ENCODE measurements at places on chromosomes 16 and 17. TPM values are rescaled to one million over a fixed set of nuclear protein-coding genes. Genes with fewer than 3 reads are reported as not detected.

The HOXB5 gene
- not detected for total RNA-seq

The GRB7 gene
- total RNA-seq, result 83.3 TPM

The CD300C gene
- not detected for total RNA-seq

The SOX15 gene
- 0.53 TPM for total RNA-seq

The CACNG5 gene
- total RNA-seq, result not detected

The TNS4 gene
- total RNA-seq, result not detected

The KRT34 gene
- total RNA-seq, result not detected

The MSLN gene
- total RNA-seq, result 0.36 TPM

DNA sequence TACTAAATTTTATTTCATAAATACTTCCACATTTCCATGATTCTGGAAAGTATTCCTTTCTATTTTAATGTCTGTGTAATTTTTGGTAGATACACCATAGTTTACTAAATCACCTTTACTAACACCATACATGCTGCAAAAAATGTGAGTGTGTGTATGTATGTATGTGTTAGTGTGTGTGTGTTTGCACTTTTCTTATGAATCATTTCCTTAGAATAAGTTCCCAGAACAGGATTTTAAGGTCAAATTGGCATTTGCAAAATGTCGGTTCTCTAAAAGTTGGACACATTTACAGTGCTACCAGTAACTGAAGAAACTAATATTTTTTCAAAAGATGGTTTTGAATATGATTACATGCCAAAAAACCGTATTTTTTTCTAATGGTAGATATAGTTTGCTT lies 137.1 kb downstream of the CYB561 start:
- H3K36me3 ChIP-seq, result no peaks in the 10 kb centered on the region
- H3K4me3 ChIP-seq, result no peak overlapping the region
- no peaks in the 10 kb centered on the region for H3K4me1 ChIP-seq
- no peak for DNase-seq

GRCh38 chr16:11004973-11005610 lies 60.7 kb downstream of the CLEC16A start:
- H3K27me3 ChIP-seq, result no peaks in the 10 kb centered on the region
- no peak for DNase-seq
- H3K4me1 ChIP-seq, result no peaks in the 10 kb centered on the region

DNA sequence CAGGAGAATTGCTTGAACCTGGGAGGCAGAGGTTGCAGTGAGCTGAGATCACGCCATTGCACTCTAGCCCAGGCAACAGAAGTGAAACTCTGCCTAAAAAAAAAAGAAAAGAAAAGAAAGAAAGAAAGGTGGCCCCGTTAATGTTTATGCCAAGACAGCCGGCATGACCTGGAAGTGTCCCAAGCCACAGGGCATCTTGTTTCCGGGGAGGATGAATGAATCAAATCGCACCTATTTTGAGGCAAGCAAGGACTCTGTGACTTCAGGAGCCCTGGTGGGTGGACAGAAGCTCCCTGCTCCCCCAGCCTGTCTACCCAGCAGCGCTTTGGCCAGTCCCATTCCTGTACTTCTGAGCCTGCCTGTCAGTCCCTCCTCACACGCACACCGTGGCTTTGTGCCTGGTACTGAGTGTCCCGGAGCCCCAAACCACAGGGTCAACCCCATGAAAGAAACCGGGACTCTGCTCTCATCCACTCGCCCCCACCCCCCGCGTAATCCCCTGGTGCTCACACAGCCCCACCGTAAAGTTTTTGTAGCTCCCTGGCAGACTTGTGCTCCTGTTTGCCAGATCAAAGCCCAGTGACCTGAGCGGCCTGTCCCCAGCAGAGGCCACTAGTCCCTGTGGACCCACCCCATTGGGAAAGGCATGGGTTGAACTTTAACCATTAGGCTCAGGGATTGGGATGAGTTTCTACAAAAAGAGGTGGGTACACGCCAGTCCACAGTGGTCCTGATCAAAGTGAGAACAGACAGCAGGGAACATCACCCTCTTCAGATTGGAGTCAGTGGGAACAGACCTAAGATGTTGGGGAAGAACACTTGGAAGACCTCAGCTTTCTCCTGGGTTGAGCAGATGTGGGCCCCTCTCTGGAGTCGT lies 19.3 kb downstream of the CD2BP2 start:
- no peaks in the 10 kb centered on the region for H3K27me3 ChIP-seq
- H3K4me3 ChIP-seq, result peak overlapping the region; percentile 46
- no peaks in the 10 kb centered on the region for H3K36me3 ChIP-seq
- peak overlapping the region; percentile 94 for H3K27ac ChIP-seq

- no peak for DNase-seq
- no peaks in the 10 kb centered on the region for H3K27me3 ChIP-seq
- no peaks in the 10 kb centered on the region for H3K36me3 ChIP-seq
- no peak overlapping the region for H3K27ac ChIP-seq
- no peak overlapping the region for H3K4me3 ChIP-seq
Measured at GRCh38 chr17:3602499-3602898, 6.7 kb downstream of the TRPV1 start.

DNA sequence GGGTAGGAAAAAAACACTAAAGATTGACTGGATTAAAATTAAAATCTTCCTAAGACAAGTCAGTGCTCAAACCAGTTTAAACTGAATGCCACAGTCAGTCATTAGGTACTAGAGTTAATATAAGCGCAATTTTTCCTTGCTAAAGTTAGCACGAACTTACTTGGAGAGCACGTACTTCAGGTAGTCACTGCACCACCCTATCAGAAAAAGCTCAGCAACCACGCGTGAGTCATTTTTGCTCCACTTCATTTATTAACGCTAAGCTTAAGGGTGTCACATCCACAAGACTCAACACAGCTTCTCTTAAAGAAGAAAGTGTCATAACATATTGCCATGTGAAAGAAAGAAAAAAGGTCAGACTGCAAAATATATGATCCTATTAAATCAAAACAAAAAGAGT lies 53.1 kb downstream of the TEX2 start:
- DNase-seq, result no peak
- H3K4me3 ChIP-seq, result no peak overlapping the region
- H3K27me3 ChIP-seq, result no peaks in the 10 kb centered on the region
- no peak overlapping the region for H3K27ac ChIP-seq
- H3K36me3 ChIP-seq, result peaks cover 1% of the 10 kb centered on the region

- no peak overlapping the region for H3K27ac ChIP-seq
- DNase-seq, result no peak
- H3K4me3 ChIP-seq, result no peak overlapping the region
- H3K4me1 ChIP-seq, result no peaks in the 10 kb centered on the region
- H3K27me3 ChIP-seq, result no peaks in the 10 kb centered on the region
Measured at GRCh38 chr16:75143941-75144340, 4.4 kb upstream of the ZFP1 start.

DNA sequence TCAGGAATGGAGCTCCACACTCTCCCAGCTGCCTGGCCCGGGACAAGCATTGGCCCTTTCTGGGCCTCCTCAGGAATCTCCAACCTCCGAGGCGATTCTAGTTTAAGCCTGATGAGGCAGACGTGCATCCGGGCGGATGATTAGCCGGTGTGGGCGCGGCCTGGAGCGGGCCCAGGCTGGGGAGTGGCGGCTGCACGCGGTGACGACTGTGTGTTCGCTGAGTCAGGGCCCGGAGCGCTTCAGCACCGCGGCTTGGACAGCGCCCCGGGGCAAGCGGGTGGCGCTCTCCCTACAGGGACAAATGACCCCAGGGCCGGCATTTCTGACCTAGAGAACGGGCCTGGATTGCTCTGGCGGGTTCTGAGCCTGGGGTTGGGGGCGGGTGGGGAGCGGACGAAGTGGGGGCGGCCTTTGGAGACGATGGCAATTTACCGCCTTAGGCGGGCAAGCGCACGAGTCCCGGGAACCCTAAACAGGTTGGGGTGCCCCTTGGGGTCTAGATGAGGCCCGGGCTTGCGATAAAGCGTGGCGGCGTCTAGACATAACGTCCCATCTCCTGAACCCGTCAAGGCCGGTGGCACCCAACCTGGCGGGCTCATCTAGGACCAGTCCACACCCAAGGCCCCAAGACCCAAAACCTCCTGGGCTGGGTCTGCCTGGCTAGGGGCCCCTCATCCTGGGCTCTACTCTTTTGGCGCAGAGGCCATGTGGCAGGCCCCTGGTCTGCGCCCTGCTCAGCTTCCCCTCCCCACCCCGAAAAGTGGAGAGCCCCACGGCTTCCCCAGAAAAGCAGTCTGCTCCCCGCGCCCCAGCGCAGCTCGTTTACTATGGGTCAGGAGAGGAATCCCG lies 22.3 kb upstream of the ZNHIT3 start:
- peak; percentile 91 for DNase-seq
- no peak overlapping the region for H3K27ac ChIP-seq
- no peaks in the 10 kb centered on the region for H3K27me3 ChIP-seq
- H3K36me3 ChIP-seq, result no peaks in the 10 kb centered on the region

GRCh38 chr16:86061721-86062120 lies 162.8 kb downstream of the IRF8 start:
- no peaks in the 10 kb centered on the region for H3K36me3 ChIP-seq
- H3K4me3 ChIP-seq, result no peak overlapping the region
- DNase-seq, result peak; percentile 22
- H3K4me1 ChIP-seq, result no peaks in the 10 kb centered on the region
- H3K27ac ChIP-seq, result no peak overlapping the region

DNA sequence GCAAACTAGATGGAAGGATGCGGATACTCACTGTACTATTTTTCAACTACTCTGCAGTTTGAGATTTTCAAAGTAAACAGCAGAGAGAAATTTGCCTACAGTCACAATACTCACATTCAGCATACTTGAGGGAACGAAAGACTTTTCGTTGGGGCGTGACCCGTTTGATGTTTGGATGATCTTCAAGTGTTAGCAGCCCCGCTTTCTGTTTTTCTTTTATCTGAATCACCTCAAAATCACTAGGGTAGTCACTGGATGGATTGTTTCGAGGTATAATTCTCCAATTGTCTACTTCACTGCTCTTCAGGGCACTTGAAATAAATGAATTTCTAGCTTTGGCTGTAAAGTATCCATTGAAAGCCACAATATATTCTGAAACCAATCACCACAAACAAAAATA lies 17.8 kb downstream of the MBTPS1 start:
- peaks cover 19% of the 10 kb centered on the region for H3K4me1 ChIP-seq
- H3K4me3 ChIP-seq, result no peak overlapping the region
- no peaks in the 10 kb centered on the region for H3K27me3 ChIP-seq

- peak overlapping the region; percentile 51 for H3K27ac ChIP-seq
- DNase-seq, result peak; percentile 25
- no peaks in the 10 kb centered on the region for H3K36me3 ChIP-seq
- H3K4me1 ChIP-seq, result no peaks in the 10 kb centered on the region
Measured at GRCh38 chr17:20059728-20060188, 50.6 kb downstream of the SPECC1 start.

GRCh38 chr17:42562388-42563142 lies 617 bp downstream of the COASY start:
- peak; percentile 62 for DNase-seq
- peak overlapping the region; percentile 78 for H3K4me3 ChIP-seq
- peak overlapping the region; percentile 93 for H3K27ac ChIP-seq
- peaks cover 4% of the 10 kb centered on the region for H3K36me3 ChIP-seq

DNA sequence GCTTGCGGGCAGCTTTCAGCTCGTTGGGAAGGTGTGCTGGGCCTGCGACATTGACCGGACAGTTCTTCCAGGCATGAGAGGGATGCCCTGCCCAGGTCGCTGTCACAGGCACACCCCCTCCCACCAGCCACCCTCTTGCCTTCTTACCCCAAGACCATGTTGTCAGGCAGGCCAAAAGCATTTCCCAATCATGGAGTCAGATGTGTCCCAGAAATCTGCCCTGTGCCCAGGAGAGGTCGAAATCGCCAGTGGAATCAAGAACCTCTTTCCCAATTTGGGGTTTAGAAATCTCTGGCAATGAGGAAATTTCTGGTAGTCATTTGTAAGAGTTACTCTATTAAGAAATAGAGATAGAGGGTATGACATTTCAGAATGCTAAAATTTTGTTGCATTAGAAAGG lies 177.1 kb downstream of the RAB11FIP4 start:
- no peaks in the 10 kb centered on the region for H3K36me3 ChIP-seq
- no peak overlapping the region for H3K4me3 ChIP-seq
- H3K27me3 ChIP-seq, result no peaks in the 10 kb centered on the region
- no peak overlapping the region for H3K27ac ChIP-seq
- DNase-seq, result no peak
- 0 out of 2 replicates have a peak, but pooled peaks cover 2% of the 10 kb centered on the region for H3K4me1 ChIP-seq

DNA sequence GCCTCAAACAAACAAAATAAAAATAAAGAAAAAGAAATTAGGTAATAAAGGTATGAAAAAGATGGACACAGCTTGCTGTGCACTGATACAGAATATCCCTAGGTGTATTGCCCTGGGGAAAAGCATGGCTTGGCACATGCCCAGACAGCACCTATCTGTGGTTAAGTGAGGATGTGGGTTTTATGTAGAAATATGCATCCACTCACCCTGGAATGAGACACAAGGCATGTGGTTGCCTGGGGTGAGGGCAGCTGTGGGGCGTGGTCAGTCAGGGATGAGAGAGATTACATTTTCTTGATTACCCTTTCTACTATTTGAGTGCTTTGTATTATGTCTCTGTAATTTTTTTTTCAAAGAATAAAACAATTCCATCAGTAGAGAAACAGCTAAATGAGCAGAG lies 6.9 kb downstream of the PLLP start:
- H3K36me3 ChIP-seq, result no peaks in the 10 kb centered on the region
- peaks cover 32% of the 10 kb centered on the region for H3K4me1 ChIP-seq
- no peak overlapping the region for H3K4me3 ChIP-seq

DNA sequence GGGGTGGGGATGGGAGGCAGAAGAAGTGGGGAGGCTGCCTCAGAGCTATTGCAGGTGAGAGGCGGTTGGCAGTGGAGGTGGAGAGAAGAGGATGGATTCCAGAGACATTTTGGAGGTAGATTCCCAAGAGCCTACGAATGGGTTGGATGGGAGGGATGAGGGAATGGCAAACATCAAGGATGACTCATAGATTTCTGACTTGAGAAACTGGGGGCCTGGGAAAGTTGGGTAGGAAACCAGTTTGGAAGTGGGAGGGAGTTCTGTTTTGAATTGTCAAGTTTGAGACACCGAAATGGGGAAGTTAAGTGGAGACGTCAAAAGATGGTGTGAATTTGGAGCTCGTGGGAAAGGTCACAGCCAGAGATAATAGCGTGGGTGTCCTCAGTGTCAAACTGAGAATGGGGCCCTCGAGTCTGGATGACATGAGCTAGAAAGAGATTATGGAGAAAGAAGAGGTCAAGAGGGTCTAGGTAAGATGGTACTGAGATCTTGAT lies 6.2 kb upstream of the CYLD start:
- DNase-seq, result no peak
- H3K4me3 ChIP-seq, result no peak overlapping the region
- no peaks in the 10 kb centered on the region for H3K4me1 ChIP-seq

DNA sequence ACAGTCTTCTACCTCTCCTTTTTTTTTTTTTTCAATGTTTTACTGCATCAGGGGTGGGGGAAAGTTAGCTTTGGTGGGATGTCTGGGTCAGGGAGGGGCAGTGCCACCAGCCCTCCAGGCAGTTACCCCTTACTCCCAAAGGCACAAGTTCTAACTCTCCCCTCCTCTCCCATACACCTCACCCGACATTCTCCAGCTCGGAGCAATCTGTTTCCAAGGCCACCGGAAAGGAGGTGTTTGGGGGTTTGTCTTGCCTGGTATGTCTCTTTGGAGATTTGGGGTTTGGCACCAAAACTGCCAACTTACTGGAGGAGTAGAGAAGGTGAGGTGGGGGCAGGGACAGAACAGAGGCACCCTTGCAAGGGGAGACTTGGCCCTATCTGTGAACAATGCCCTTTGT lies 4.7 kb downstream of the DLX3 start:
- H3K4me1 ChIP-seq, result peaks cover 12% of the 10 kb centered on the region
- H3K4me3 ChIP-seq, result no peak overlapping the region
- H3K36me3 ChIP-seq, result no peaks in the 10 kb centered on the region
- DNase-seq, result peak; percentile 6
- no peaks in the 10 kb centered on the region for H3K27me3 ChIP-seq
